ENCODE measurements at places on chromosomes 5 and 9.

GRCh38 chr5:67073045-67073680 lies 123.4 kb downstream of the CD180 start:
- DNase-seq: no peak

DNA sequence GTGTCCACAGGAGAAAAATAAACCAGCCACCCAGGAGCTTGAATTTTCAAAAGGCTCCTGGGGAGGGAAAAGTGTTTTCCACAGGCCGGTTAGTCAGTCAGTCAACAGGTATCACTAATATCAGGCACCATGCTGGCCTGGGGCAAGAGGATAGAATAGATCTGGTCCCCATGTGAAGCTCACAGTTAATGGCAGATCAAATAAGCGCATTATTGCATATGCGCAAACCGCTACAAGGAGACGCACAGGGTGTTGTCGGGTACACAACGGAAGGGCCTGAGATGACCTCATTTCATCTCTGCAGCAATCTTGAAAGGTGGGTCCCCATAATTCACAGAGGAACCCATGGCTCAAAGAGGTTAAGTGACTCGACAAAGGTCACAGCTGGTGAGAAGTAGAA lies 260.7 kb downstream of the CRB2 start:
- no peak for DNase-seq

- DNase-seq: no peak
These were observed 336.0 kb downstream of the PDE4D start for GRCh38 chr5:59557572-59557971.

DNA sequence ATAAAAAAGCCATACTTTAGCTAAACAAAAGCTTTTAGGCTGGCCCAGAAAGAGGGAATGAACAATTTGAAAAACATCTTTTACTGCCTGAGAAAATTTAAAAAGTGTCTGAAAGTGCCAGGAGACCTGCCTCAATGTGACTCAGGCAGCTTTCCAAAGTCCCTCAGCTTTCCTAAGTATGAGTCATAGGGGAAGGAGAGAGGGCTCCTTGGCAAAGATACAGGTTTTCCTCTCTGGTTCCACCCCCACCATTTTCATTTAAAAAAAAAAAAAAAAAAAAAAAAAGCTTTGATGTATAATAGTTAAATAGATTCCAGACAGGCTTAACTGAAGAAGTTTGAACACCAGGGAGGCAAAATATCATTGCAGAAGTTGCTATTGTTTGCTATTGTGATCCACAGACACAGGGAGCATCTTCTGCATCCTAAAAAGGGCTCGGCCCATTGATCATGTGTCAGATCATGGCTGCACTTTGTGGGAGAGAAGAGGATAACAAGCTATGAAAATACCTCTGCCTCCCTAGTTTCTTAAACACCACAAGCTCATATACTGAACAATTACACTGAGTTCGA lies 71.5 kb downstream of the MRPS27 start:
- no peak for DNase-seq

DNA sequence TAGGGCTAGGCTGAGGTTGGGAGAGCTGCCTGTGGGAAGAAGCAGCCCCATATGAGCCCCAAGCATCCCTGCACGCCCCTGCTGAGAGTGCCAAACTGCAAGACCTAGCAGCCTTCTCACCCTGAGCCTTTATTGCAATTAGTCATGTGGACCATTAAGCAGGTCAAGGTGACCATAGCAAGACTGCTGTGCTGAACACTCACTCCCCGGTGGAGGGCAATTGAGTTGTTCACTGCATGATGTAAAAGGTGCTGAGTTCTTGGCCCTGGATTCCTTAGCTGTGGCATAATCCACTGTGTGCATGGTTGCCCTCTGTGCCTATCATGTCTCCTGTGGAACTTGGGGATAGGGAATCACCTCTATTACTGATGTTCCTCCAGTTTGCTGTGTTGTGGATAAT lies 131.1 kb downstream of the FOXD1 start:
- DNase-seq: no peak

- peak; percentile 37 for DNase-seq
These were observed 298.7 kb upstream of the KCNN2 start for GRCh38 chr5:114062932-114063867.

GRCh38 chr9:101037430-101037829 lies 8.9 kb downstream of the PLPPR1 start:
- DNase-seq: no peak

- DNase-seq: no peak
These were observed 100.1 kb downstream of the RAPGEF6 start for GRCh38 chr5:131534974-131535373.

DNA sequence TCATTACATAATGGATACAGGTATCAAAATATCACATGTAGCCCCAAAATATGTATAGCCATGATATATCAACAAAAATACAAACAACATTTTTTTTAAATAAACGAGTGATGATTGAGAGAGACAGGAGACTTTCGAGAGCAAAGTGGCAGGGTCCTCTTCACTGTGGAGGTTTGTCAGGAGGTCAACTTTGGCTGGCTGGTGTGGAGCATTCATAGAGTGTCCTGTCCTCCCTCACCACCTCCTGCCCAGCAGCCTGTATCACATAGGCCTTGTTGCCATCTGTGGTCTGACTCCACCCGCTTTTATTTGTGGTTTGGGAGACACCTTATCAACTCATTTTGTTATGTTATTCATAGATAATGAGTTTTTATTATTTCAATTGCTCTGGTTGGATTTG lies 206.9 kb downstream of the SYK start:
- DNase-seq: no peak

DNA sequence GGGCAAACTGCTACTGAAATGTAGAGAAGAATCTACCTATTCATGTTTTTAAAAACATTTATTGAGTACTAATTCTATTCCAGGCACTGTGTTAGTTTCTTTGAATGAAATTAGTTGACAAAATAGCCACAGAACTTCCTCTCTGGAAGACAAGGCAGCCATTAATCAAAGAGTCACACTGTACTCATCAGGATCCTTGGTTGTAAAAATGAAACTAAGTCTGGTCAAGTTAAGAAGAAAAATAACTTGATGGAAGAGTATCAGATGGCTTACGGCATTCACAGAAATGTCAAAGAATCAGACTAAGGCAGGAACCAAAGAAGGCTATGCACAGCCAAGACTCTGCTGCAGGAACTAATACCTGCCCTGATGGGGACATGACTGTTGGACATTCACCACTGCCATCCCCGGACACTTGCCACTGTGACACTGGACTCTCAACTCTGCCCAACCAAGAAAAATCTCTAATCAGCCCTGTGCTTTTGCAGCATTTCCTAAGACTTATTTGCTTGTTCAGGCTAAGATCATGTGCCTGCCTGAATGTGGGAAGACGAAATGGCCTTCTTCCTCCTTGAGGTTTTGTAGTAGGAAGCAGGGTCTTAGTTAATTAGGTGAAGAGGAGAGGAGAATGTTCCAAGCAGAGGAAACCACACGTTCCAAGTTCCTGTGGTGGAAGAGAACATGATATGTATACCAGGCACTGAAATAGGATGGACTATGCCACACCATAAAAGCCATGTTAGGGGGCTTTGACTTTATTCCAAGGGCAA lies 23.3 kb upstream of the NDUFB6 start:
- DNase-seq: no peak

- DNase-seq: no peak
These were observed 120.9 kb downstream of the WNK2 start for GRCh38 chr9:93304574-93305496.

- DNase-seq: no peak
These were observed 114.7 kb upstream of the IL7R start for GRCh38 chr5:35741971-35742370.

DNA sequence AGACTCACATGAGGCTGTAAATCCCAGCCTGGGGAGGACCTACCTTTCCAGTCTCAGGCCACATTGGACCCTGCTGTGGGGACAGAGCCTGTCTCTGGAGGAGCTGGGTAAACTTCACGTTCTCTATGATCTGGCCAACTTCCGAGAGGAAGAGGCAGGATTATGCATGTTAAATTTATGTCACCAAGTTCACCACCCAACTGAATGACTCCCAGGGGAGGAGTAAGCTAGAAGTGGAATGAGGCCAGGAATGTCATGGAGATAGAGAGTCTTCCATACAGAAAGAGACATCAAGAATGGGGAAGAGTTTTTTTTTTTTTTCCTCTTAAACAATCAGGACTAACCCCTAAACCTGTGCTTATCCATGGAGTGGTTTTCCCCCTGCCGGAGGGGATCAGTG lies 90.3 kb upstream of the PALM2AKAP2 start:
- DNase-seq: no peak

GRCh38 chr5:97923496-97923895 lies 740.4 kb upstream of the RIOK2 start:
- DNase-seq: no peak

- no peak for DNase-seq
These were observed 35.9 kb downstream of the TENT4A start for GRCh38 chr5:6749026-6749716.

GRCh38 chr9:113590389-113590788 lies 126.9 kb downstream of the RGS3 start:
- DNase-seq: no peak

- no peak for DNase-seq
These were observed 139.6 kb upstream of the RANBP3L start for GRCh38 chr5:36441280-36441679.

- DNase-seq: no peak
These were observed 3.6 kb downstream of the F12 start for GRCh38 chr5:177405805-177406204.

- no peak for DNase-seq
These were observed 151.8 kb downstream of the OLFM1 start for GRCh38 chr9:135239100-135239768.

DNA sequence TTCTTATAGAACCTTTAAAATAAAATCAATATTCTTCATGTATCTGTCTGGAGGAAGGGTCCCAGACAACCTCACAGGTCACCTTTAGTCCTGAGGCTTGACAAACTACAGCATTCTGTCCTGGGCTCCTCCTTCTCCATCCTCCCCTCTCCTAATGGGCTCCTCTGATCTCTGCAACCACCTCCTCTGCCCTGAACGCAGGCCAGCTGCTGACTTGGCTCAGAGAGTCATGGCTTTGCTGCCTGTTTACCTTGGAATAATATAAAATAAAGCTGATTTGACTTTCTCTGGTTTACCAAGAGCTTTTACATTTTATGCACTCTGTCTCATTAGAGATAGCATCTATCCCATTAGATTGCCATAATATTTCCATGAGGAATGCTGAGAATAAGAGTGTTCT lies 159.4 kb downstream of the SEMA6A start:
- no peak for DNase-seq

DNA sequence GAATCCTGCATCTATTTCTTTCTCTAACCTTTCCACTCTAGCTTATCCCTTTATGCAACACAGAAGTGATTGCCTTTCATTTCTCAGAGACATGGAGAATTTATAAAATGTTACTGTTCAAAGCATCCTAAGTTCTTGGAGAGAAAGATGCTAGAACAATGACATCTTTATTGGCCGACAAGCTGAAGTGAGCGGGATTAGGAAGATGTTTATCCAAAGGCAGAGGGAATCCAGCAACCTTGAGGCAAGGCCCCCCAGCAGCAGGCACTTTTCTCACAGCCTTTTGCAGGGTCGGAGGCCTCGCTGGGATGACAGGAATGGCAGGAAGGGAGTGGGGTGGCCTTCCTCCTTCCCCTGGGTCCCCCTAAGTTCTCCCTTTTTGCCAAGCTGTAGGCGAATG lies 204.8 kb downstream of the GAPVD1 start:
- no peak for DNase-seq

DNA sequence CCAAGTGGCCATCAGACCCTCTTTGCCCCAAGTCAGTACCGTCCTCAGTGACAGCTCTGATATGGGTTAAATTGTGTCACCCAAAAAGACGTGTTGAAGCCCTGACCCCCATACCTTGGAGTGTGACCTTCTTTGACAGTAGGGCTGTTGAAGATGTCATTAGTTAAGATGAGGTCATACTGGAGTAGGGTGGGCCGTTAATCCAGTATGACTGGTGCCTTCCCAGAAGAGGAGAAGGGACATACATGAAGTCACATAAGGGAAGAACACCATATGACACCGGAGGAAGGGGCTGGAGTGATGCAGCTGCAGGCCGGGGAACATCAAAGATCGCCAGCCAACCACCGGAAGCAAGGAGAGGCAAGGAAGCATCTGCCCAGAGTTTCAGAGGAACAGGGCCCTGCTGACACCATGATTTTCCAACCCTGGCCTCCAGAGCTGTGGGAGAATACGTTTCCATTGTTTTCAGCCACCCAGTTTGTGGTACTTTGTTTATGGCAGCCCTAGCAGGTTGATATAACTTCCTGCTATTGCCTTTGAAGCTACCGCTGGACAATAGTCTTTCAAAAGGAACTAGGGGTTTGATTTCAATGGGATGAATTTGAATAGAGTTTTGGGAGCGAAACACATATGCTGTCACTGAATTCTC lies 36.4 kb upstream of the CPEB4 start:
- DNase-seq: no peak

- no peak for DNase-seq
These were observed 106.1 kb downstream of the THBS4 start for GRCh38 chr5:80141147-80141671.

GRCh38 chr9:69168709-69169217 lies 5.3 kb upstream of the TJP2 start:
- peak; percentile 86 for DNase-seq
